Activated T-cell treated with anti-CD3 and anti-CD28 coated beads, Interleukin-2, amount 50 U/mL, for 72 hours (primary cell): ENCODE measurements at places on chromosomes 1 and 21.

- DNase-seq = no peak
Measured at GRCh38 chr1:20477348-20478056, 8.5 kb downstream of the CAMK2N1 start.

DNA sequence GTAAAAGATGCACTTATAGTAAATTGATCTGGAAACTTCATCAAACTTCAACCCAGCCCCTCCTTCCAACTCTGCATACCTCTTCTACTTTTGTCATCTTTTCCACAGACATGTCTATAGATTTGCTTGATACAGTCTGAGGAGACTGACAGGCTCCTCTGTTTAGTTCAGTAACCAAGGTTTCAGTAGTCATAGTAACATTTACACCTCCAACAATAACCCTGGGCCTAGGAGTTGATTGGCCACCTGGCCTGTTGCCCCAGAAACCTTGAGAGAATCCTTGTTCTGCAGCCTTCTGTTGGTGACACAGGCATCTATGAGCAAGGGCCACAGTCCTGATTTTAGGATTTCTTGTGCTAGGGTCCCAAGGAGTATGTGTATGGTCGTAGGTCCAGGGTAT lies at the start of gene CFAP141:
CFAP141 (minus strand) TSS at position 138 of the 400 bp plus-strand sequence; CDS start at position 112, 26 bp downstream.
- DNase-seq = peak; percentile 22

DNA sequence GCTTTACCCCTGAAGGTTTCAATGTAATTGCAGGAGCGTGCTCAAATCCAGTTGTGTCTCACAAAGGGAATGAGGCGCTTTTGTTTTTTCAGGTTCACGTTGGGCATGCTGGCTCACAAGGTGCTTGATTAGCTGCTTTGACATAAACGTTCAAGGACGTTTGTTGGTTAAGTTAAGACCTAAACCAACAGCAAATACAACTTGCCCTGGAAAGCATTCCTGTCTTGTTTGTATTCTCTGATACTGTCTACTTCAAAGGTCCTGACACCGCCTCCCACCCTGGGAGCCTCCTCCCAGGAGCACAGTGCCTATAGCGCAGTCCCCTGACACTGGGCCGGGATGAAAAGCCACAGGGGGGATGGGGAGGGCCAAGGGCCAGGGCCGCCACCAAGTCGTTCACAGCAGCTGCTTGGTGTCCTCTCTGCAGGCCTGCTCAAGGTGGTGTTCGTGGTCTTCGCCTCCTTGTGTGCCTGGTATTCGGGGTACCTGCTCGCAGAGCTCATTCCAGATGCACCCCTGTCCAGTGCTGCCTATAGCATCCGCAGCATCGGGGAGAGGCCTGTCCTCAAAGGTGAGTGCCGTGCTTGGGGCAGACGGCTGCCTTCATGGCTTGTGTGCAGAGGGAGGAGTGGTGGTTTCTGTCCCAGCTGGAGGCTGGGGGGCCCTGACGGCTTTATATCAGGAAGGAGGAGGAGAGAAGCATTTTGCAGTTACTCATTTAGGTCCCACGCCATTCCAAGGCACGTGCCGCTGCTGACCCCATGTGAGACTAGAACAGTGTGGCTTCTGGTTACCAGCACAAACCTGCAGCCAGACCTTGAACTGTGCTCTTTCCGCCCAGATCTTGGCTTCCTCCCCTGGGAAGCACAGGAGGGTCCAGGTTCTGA lies 6.1 kb downstream of the FAM3B start:
- no peak for DNase-seq

DNA sequence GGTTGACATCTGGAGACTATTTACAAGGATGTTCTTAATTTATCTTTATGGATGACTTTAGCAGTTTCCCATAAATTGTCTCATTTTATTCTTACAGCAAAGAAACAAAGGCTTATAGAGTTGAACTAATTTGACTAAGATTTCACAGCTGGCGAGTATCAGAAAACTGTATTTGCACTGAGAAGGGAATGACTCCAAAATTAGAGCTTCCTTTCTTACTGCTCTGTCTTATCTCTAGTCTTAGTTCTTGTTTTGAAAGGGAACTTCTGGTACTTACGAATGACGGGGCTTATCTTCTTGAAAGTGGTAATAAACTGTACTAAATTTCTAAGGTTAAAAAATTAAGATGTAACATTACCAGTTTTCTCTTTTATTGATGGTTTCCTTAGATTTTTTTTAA lies 13.6 kb downstream of the CNST start:
- DNase-seq = no peak

- DNase-seq = no peak
Measured at GRCh38 chr1:35449334-35450008, 107.7 kb downstream of the KIAA0319L start.

- DNase-seq = no peak
Measured at GRCh38 chr1:215530401-215530984, 36.6 kb upstream of the KCTD3 start.

- no peak for DNase-seq
Measured at GRCh38 chr1:174988539-174988938, 11.2 kb upstream of the CACYBP start.

DNA sequence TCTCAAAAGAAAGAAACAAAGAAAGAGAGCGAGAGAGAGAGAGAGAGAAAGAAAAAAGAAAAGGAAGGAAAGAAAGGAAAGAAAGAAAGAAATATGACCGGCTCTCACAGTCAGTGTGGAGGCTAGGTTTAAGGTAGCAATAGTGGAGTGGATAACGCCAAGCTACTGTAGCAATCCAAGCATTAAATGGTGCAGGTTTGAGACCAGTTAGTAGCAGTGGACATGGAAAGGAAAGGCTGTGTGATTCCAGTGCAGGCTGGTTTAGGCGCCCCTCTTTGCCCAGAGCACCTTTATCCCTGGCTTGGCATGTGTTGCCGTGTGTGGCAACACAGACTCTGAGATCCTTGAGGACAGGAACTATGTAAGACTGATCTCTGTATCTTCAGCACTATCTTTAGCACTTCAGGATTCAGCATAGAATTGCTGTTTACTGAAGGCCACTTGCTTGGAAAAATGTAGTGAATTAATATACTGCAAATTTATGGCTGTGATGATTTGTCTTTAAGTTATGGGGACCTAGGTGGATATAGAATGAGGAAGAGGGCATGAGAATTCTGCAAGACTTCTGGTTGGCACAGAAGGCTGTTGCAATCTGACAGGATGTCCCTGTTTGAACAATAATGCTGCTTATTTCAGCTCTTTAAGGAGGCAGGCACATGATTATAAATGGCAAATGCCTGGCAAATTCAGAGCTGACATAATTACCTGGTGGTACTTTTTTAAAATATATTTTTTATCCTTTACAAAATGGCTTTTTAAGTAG lies 10.8 kb upstream of the OSBPL9 start:
- no peak for DNase-seq

DNA sequence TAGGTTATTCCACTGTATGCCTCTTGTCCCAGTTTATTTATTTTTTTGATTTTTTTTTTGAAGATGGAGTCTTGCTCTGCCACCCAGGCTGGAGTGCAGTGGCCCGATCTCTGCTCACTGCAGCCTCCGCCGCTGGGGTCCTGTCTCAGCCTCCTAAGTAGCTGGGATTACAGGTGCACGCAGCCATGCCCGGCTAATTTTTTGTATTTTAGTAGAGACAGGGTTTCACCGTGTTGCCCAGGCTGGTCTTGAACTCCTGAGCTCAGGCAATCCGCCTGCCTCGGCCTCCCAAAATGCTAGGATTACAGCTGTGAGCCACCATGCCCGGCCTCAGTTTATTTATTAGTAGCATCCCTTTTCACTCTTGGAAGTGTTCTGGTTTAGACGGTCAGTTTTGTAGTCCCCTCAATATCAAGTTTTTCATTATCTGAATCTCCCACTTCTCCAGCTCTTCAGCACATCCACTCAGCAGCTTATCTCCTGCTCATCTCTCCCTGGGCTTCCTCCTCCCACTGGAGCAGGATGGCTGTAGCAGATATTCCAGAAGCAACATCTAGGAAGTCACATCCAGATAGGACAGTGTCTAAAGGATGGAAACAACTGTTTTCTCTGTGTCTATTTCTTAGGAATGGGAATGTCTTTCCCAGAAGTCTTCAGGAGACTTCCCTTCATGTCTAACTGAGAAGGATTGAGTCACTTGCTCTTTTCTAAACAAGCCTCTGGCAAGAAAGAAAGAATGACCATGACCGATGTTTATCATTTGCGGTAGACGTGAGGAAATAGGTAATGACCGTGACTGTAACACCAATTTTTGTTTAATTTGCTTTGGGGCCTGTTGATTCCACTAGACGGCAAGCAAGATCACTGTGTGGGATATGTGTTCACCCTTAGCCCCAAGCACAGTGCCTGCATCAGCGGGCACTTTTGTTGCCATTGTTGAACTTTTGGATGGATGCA lies 14.4 kb downstream of the CCDC190 start:
- DNase-seq = no peak

DNA sequence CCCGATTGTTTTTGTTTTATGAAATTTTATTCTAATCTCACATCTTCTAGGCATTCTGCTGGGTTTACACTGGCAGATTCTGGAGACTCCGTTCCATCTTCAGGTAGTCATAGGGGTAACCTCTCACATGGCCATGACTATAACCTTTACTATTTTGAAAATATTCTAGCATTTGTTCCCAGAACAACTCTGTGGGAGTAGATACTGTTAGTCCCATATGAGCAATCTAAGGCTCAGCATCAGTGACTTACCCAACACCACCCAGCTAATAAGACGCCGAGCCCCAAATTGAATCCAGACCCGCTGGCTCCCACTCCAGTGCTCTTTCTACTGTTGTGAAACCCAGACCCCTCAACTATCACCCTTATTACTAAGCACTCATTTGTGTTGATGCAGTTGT lies 9.8 kb downstream of the ADAMTS4 start:
- no peak for DNase-seq

- no peak for DNase-seq
Measured at GRCh38 chr1:165683848-165684485, 14.4 kb downstream of the ALDH9A1 start.

DNA sequence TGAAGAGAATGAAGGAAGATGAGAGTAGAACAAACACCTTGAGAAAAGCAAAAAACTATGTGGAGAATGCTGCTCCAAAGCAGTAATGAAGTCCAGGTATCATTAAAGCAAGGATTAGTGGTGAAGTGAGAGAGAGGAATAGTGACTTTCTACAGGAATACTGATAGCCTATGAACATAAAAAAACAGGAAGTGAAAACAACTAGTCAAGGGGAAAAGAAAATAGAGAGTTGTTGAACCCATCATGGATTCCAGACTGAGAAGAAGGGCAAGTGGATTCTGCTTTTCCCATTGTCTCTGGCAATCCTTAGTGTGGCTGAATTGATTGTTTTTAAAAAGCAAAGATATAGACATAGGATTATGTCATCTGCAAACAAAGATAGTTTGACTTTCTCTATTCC lies 119.9 kb upstream of the LHX8 start:
- no peak for DNase-seq

DNA sequence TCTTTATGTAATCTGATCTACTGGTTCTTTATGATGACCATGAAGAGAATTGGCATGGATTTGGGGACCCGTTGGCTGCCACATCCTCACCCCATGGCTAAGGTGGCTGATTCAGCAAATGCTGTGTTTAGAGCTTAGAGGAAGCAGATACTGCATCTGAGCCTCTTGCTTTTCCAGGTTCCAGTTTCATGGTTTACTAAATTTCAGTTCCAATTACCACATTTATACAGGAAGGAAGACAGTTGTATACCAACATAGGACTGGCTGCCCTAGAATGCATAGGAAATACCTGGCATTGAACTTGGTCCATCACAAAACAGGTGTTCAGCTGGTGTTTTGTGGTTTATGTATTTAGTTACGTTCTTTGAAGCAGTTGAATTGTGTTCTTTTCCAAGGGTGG lies 107.1 kb downstream of the ST3GAL3 start:
- no peak for DNase-seq

DNA sequence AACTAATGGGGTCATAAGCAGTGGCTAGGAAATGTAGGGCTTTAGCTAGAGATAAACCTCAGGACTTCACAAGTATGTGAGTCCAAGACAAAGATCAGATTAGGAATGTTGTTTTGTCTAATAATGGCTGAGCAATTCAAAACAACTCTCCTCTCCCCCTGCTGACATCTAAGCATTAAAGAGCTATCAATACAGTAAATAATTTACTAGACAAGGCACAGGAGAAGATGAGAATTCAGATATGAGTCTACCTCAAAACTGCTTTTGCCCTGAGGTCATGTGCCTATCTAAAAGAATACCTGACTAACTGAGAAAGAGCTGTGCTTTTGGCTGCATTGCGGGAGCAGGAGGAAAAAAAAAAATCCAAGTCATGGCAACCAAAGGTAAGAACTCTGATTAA lies 86.8 kb downstream of the SPATA17 start:
- no peak for DNase-seq

DNA sequence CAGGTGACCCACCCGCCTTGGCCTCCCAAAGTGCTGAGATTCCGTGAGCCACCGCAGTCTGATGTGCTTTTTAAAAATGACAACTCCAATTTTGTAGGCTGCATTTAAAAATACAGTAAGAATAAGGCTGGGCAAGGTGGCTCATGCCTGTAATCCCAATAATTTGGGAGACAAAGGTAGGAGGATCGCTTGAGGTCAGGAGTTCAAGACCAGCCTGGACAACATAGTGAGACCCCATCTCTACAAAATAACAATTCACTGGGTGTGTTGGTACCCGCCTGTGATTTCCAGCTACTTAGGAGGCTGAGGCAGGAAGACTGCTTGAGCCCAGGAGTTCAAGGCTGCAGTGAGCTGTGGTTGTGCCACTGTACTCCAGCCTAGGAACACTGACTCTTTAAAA lies 23.4 kb downstream of the SLC19A2 start:
- DNase-seq = no peak

DNA sequence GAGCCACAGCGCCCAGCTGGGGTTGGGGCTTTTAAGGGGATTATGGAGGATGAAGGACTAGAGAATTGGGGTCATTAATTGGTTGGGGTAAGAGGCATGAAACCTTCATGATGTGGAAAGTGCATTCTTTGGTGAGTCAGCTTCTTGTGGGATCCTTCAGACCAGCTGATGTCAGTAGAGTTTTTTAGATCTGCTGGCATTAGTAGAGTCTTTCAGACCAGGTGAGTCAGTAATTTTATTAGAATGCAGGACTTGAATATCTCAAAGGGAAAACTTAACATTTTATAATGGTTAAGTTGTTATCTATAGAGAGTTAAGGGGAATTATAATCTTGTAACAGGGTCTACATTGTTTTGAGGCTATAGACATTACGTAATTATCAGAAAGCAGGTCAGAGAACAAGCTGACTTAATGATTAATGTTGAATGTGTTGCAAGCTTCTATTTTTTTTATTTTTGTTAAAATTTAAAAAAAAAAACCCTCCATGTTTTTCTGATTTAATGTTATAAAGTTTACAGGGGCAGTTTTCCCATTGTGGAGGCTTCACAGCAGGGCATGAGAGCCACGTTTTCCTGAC lies 160.9 kb upstream of the FMN2 start:
- no peak for DNase-seq
